ENCODE measurements at places on chromosomes 13 and 19. TPM values are rescaled to one million over a fixed set of nuclear protein-coding genes. Genes with fewer than 3 reads are reported as not detected.

PDE4A gene
- 3.3 TPM for total RNA-seq

CERS1 gene
- total RNA-seq = not detected

USHBP1 gene
- total RNA-seq = not detected

SBSN gene
- not detected for total RNA-seq

ARHGAP33 gene
- total RNA-seq = 19.4 TPM

ATP8A2 gene
- total RNA-seq = 0.93 TPM

ATP4A gene
- total RNA-seq = not detected

KLF5 gene
- total RNA-seq = 5.4 TPM

TMC4 gene
- total RNA-seq = 0.61 TPM

RGCC gene
- total RNA-seq = 146 TPM

LILRB1 gene
- total RNA-seq = 1.6 TPM

SMIM44 gene
- total RNA-seq = not detected

TMEM150B gene
- total RNA-seq = 1.3 TPM

ZNF793 gene
- total RNA-seq = 10.2 TPM

ZNF221 gene
- 3.2 TPM for total RNA-seq

LIPE gene
- total RNA-seq = 32.6 TPM

GFY gene
- not detected for total RNA-seq

OVOL3 gene
- not detected for total RNA-seq

SMIM17 gene
- total RNA-seq = not detected

PNMA8A gene
- 0.26 TPM for total RNA-seq

PNMA8B gene
- 1.2 TPM for total RNA-seq

CEACAM16 gene
- not detected for total RNA-seq

MYPOP gene
- total RNA-seq = 12.9 TPM

ADPRHL1 gene
- total RNA-seq = 1.5 TPM

PEAK3 gene
- total RNA-seq = not detected

TEX29 gene
- not detected for total RNA-seq

KLHL1 gene
- total RNA-seq = not detected

ZNF135 gene
- 0.41 TPM for total RNA-seq

LRRC63 gene
- total RNA-seq = 0.75 TPM

BCAM gene
- total RNA-seq = not detected

FPR3 gene
- 3.2 TPM for total RNA-seq

ZNF844 gene
- total RNA-seq = 8.8 TPM

NLRP5 gene
- total RNA-seq = not detected

PSG3 gene
- not detected for total RNA-seq

LYPD3 gene
- 3.7 TPM for total RNA-seq

MAG gene
- total RNA-seq = not detected

FBL gene
- total RNA-seq = 282 TPM
